ENCODE measurements at places on chromosomes 4 and X. TPM values are rescaled to one million over a fixed set of nuclear protein-coding genes. Genes with fewer than 3 reads are reported as not detected.

GRCh38 chr4:99002279-99002678 lies 6.8 kb downstream of the METAP1 start:
- no peaks in the 10 kb centered on the region for H3K27me3 ChIP-seq
- peaks cover 3% of the 10 kb centered on the region for H3K36me3 ChIP-seq
- no peak for DNase-seq
- H3K4me1 ChIP-seq = peaks cover 2% of the 10 kb centered on the region

DNA sequence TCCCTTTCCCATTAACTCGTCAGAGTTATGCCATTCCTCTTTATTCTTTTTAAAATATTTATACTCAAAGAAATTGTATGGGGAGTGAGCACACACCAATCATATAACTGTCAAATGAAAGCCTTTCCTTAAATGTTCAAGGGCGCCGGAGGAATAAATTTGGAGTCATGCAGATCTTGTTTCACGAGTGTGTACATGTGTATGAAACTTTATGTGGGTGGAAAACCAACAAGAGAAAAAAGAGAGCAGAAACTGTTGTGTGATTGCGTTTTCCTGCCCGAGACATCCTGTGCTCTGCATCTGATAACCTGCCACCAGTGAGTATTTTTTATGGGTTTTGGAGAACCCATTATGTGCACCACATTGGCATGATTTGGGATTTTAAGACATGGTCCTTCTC lies 88.3 kb downstream of the FHDC1 start:
- no peak for DNase-seq
- H3K27ac ChIP-seq = no peak overlapping the region
- H3K27me3 ChIP-seq = no peaks in the 10 kb centered on the region
- peaks cover 10% of the 10 kb centered on the region for H3K36me3 ChIP-seq
- H3K4me1 ChIP-seq = no peaks in the 10 kb centered on the region
- H3K4me3 ChIP-seq = no peak overlapping the region

- no peak overlapping the region for H3K27ac ChIP-seq
- H3K27me3 ChIP-seq = no peaks in the 10 kb centered on the region
- peaks cover 3% of the 10 kb centered on the region for H3K4me1 ChIP-seq
- H3K4me3 ChIP-seq = no peak overlapping the region
Measured at GRCh38 chrX:120260369-120260768, 9.8 kb downstream of the ZBTB33 start.

DNA sequence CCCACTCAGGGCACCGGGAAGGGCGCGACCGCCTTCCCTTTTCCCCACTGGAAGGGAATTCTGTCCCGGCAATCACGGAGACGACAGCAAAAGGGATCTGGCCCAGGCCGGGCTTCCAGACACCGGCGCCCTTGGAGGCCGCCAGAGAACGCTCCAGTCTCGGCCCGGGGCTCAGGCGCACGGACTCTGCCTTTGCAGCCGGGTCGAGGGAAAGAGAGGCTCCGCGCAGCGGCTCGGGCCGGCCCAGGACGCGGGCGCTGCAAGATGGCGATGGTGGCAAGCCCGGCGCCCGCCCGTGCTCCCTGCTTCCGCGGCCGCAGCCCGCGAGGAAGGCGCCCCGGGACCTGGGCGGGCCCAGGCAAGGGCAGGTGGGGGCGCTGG lies 1.1 kb downstream of the CTBP1 start:
- DNase-seq = peak; percentile 39
- H3K27me3 ChIP-seq = no peaks in the 10 kb centered on the region
- H3K36me3 ChIP-seq = peaks cover 30% of the 10 kb centered on the region
- H3K4me3 ChIP-seq = peak overlapping the region; percentile 69
- H3K4me1 ChIP-seq = no peaks in the 10 kb centered on the region
- no peak overlapping the region for H3K27ac ChIP-seq

KLHL4 gene
- 22.4 TPM for total RNA-seq

DNA sequence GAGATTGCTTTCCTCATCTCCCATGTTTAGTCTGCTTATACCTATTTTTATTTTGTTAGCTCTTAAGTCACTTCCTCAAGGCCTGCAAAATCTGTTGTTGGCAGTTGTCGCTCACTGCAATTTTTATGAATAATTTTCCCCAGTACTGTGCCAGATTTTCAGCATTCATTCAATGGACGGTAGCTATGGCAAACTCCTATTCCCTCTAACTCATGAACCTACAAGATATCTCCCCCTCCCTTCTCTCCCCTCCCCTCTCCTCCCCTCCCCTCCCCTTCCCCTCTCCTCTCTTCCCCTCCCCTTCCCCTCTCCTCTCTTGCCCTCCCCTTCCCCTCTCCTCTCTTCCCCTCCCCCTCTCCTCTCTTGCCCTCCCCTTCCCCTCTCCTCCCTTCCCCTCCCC lies 160.4 kb downstream of the FRAS1 start:
- no peak overlapping the region for H3K4me3 ChIP-seq
- no peaks in the 10 kb centered on the region for H3K27me3 ChIP-seq
- DNase-seq = no peak
- H3K36me3 ChIP-seq = peaks cover 3% of the 10 kb centered on the region

GRCh38 chr4:150982557-150983233 lies 32.4 kb downstream of the LRBA start:
- no peaks in the 10 kb centered on the region for H3K27me3 ChIP-seq
- no peak overlapping the region for H3K4me3 ChIP-seq
- no peak for DNase-seq
- H3K4me1 ChIP-seq = no peaks in the 10 kb centered on the region

Measured in H9 (cell line).